ENCODE measurements at places on chromosomes 11 and 22.

- DNase-seq = peak; percentile 23
Measured at GRCh38 chr11:116267146-116267545, 505.6 kb downstream of the BUD13 start.

- DNase-seq = no peak
Measured at GRCh38 chr11:5815534-5815933, 6.8 kb downstream of the OR52N2 start.

GRCh38 chr11:123586568-123586967 is 67.9 kb downstream of the SCN3B start:
- DNase-seq = no peak

GRCh38 chr11:117643606-117644300 is 153.3 kb downstream of the DSCAML1 start:
- no peak for DNase-seq

GRCh38 chr11:61844909-61845565 is 16.9 kb downstream of the FADS2 start:
- DNase-seq = no peak

DNA sequence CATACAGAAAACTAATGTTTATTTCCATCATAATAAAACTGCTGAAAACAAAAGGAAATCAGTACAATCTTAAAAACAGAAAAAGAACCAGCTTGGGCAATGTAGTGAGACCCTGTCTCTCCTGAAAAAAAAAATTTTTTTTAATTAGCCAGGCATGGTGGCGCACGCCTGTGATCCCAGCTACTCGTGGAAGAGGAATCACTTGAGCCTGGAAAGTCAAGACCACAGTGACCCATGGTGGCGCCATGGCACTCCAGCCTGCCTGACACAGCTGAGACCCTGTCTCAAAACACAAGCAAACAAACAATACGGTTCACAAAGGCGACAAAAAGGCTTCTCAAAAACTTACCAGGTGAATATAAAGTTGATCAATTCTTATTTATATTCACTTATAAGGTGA is 289.7 kb downstream of the BRD1 start:
- no peak for DNase-seq

GRCh38 chr22:25110846-25111578 is 88.6 kb upstream of the CRYBB3 start:
- DNase-seq = peak; percentile 98

DNA sequence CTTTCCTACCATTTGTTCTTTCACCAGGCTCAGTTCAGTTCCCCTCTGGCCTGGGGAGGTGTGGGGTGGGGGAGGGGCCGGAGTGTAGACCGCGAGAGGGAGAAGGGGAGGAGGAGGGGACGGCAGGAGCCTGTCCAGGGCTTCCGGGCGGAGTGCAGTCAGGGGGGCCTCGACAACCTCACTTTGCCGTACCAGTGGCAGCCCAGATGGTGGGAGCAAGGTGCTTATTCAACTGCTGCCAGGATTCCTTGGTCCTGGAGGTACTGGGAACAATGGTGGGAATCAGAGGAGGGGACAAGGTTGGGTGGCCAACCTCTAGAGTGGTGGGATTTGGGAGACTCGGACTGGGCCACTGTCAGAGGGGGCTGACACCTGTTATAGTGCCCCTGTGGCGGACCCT is 1.2 kb downstream of the BACE1 start:
- DNase-seq = no peak

- no peak for DNase-seq
Measured at GRCh38 chr11:34791780-34792542, 124.2 kb downstream of the APIP start.

- DNase-seq = no peak
Measured at GRCh38 chr11:87493516-87493915, 455.8 kb downstream of the TMEM135 start.
